Foreskin fibroblast (primary cell): ENCODE measurements at places on chromosomes 2 and 18.

- no peak for DNase-seq
Observed at GRCh38 chr2:100783987-100784386, 36.0 kb upstream of the NPAS2 start.

DNA sequence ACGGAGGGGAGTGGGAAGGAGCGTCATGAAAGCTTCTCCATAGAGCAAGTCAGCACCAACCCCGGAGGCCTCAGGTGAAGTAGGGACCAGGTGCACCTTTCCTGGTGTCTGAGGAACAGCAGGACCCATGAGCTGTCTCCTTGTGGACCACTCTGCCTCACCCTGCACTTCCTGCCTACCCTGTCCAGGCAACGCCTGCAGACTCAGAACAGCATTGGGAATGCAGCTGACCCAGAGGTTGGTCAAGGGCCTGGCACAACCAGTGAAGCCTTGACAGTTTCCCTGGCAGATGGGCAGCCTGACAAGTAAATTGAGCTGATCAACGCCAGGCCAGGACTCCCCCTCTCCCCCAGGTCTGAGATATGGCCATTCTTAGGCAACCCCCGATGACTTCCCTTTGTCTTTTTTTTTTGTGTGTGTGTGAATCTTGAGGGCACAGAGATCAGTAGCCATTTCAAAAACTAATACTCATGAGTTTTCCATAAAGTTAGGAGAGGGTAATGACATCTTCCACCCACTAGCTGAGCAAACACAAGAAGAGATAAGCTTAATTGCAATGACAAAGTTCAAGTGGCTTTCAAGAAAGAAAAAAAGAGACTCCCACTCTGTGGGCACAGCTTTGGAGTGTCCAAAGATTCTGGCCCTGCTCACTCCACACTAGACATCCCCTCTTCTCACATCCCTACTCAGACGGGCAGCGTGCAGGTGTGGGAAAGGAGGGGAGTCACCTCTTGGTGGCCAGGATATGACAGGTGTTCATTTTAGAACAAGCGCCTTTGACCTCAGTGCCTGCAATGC, 3.5 kb upstream of the FABP1 start:
- no peak for DNase-seq

- DNase-seq, result no peak
Observed at GRCh38 chr2:223169830-223170605, 118.0 kb downstream of the KCNE4 start.

GRCh38 chr2:139631966-139632365, 851.8 kb upstream of the NXPH2 start:
- DNase-seq, result no peak

DNA sequence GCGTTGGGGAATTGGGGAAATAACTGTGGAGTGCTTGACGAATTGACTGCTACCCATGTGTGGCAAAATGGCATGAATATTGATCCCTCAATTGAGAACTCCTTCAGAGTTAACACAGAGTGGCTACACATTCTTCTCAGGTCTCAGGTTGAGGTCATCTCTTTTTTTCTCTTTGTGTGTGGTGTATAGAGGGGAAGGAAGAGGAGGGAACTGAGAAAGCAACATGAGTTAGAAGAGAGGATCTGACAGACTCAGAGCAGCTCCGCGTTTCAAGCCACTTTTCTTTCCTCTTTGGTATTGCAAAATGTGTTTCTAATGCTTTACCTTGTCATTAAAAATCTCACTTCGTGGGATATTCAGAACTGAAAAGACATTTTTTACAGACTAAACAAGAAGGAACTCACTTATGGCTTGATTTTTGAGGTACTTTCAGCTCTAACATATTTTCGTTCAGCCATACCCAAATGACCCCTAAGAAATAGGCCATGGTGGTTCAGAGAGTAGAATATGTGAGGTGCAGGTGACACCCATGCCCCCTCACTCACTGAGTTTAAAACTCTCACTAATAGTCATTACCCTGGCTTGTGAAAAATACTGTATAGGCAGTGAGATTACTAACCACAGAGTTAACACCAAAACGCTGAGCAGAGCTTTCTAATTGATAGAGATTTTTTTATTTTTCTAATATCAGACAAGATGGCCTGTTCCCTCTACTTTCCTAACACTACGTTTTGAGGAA, 22.5 kb downstream of the STAT4 start:
- no peak for DNase-seq

GRCh38 chr18:79816981-79817606, 19.4 kb downstream of the KCNG2 start:
- DNase-seq, result no peak

- peak; percentile 71 for DNase-seq
Observed at GRCh38 chr2:152598975-152599759, 118.1 kb downstream of the PRPF40A start.

GRCh38 chr2:85257359-85257969, 70.3 kb downstream of the TGOLN2 start:
- DNase-seq, result no peak

- DNase-seq, result no peak
Observed at GRCh38 chr2:71800106-71800809, 346.9 kb downstream of the DYSF start.

GRCh38 chr2:210938228-210938627, 381.8 kb downstream of the CPS1 start:
- DNase-seq, result no peak

DNA sequence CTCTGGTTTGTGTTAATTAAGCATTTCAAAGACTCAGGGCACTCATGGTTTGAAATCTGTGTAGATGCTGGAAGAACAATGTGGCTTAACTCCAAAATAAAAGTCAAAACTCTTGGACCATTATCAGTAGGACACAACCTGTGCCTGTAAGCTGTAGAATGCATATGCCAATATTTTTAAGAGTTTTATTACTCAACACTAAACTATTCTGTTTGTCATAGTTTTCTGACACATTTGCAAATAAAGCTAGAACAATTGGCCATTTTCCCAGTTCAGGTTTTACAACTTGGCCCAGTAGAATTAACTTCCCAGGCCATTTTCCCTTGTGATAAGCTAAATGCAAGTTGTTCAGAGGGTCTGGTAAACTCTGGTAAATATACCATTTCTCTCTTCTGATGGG, 713.1 kb downstream of the CBLN2 start:
- DNase-seq, result peak; percentile 36

- DNase-seq, result no peak
Observed at GRCh38 chr2:128371248-128371630, 52.6 kb upstream of the HS6ST1 start.

DNA sequence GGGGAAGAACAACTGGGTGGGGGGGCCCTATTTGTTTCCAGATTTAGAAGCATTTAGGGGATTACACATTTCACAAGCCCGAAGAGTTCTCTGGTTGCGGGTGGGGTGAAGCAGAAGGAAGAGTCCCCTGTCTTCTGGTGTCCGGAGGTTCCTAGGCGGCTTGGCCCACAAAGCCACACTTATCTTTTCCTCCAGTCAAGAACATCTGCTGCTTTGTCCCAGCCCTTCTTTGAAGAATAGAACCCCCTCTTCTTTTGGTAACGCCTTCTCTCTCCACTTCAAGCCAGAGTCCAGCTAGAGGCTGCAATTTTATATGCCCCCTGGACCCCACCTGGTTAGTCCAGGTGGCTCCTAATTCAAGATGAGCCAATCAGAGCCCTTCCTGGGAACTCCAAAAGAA, 15.8 kb downstream of the BOLA3 start:
- DNase-seq, result no peak

- no peak for DNase-seq
Observed at GRCh38 chr2:96819128-96819875, 3.2 kb downstream of the CNNM3 start.

- no peak for DNase-seq
Observed at GRCh38 chr18:21912339-21913239, 172.0 kb downstream of the MIB1 start.

- DNase-seq, result no peak
Observed at GRCh38 chr2:157420771-157421323, 23.0 kb downstream of the CYTIP start.

- peak; percentile 66 for DNase-seq
Observed at GRCh38 chr2:25161055-25161781, 7.2 kb downstream of the POMC start.

GRCh38 chr18:46422552-46423055, 234.4 kb downstream of the LOXHD1 start:
- DNase-seq, result no peak

- DNase-seq, result no peak
Observed at GRCh38 chr2:86510436-86510933, 52.8 kb downstream of the CHMP3 start.

DNA sequence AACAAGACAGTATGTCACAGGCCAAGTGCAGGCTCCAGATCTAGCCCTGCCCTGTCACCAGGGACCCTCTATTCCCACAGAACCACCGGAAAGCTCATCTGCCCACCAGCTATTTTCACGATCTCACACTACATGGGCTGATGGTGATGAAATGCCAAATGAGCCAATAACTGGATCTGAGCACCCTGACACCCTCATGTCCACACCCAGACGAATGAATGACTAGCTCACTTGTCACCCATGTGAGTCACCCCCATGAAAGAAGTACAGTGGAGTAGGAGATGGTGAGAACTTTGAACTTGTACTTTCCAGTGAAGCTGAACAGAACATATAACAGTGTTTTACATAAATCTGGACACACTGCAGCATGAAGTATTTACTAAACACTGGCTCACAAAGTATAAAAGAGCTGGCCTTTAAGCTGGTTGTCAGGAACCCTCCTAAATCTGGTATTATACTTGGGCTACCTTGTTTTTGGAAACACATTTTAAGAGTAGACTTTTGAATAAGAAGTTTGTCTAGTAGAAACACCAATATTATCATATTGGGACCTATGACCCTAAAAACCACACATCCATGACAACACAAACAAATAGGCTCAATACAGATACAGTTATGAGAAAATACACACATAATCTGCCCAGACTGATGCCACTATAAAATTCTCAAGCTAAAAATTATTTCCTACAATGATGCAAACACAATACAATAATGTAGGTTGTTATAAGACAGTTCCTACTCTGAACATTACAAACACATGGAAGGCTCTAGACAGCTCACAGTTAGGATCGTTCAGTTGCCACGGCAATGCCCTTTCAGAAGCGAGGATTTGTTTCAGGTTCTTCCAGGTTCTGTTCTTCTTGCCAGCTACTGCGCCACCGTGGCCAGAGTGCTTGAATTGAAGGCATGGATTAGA, 19.0 kb downstream of the INO80C start:
- DNase-seq, result peak; percentile 95

DNA sequence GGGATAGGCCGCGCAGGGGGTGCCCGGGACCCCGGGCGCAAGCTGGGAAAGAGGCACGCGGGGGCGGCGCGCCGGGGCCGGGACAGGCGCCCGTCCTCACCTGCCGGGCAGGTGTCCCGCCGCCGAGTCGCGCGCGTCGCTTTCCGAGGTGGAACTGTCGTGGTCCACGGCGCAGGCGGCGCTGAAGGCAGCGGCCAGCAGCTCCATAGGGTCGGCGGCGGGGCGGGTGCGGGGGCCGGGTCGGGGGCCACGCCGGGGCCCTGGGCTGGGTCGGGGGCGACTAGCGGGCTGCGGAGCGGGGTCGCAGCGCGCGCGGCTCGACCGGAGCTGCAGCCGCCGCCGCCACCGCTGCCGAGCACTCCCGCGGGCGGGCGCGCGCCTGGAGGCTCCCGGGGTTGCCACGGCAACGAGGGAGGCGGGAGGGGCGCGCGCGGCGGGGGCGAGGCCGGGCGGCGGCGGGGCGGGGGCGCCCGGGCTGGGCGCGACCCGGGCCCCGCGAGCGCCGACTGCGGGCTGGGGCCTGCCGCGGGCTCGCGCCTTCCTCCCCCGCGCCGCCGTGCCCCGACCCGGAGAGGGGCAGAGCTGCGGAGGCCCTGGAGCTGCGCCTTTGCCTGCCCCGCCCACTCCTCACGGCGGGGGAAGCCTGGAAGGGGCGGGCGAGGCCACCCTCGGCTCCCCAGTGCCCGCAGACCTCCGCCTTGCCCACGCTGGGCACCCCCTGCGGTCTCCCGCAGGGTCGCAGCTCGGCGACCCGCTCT, 57.9 kb downstream of the SNORC start:
- no peak for DNase-seq

DNA sequence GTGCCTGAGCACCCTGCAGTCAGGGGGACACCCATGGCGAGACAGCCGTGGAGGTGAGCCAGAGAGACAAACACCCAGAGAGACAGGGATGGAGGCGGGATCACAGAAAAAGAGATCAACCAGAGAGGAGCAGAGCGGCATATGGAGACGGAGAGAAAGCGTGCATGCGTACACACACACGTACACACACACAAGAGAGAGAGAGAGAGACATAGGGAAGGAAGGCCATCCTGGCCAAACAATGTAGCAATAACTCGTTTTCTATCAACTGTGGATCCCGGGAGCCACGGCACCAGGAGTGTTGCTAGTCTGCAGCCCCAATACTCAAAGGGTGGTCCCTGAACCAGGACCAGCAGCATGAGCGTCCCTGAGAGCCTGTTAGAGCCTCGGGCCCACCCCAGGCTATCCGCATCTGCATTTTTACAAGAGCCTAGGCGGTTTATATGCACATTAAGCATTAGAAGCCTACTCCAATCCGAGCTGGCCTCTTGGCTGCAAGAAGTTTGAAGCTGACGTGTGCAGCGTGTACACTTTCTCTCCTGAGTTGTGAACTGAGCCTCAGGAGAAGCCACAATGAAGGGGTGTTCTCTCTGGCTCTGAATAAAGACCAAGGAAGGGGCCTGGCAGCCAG, 50.1 kb upstream of the MYCN start:
- DNase-seq, result no peak

DNA sequence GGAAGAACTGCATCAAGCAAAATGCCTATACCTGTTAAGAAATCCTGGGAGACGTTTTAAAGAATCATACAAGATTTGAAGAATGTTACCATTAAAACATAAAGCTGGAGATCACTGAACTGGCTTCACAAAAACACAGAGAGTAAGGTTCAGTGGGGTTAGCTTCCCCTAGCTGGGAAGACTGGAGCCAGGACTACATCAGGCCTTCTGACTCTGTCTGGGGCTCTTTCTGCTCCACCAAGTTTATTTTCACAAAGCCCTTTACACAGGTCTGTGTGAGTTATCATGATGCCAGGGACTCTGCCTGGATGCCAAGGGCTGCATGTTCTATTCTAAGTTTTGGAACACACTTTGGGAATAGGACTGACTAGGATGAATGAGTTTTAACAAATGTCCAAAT, 47.3 kb upstream of the DNER start:
- DNase-seq, result no peak

DNA sequence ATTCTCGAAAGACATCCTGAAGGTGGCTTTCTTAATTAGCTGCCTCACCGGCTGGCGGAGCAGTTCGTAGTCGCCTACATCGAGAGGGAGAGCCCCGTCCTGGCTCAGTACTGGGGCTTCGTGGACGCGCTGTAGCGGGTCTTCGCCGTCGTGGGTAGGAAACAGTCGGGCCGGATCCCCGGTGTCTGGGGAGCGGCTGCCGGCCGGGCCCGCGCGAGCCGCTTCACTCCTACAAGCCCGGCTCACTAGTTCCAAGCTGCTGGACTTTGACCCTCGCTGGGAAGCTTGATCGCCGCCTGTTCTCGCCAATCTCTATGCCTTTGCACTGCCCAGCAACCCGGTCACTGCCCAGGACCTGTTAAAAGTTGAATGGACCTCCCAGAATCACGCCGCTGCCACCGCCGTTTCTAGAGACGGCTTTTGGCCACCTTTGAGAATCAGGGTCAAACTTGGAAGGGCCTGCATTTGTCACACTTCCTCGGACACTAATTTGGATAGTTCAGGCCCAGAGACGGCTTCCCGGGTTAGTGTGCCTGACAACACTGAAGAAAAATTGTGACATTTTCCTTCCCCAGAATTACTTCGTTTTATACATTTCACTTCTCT, 41.4 kb upstream of the AKAIN1 start:
- DNase-seq, result peak; percentile 13
